ENCODE measurements at places on chromosomes 7 and 10.

- no peak for DNase-seq
Measured at GRCh38 chr10:18594574-18595156, 56.7 kb downstream of the NSUN6 start.

DNA sequence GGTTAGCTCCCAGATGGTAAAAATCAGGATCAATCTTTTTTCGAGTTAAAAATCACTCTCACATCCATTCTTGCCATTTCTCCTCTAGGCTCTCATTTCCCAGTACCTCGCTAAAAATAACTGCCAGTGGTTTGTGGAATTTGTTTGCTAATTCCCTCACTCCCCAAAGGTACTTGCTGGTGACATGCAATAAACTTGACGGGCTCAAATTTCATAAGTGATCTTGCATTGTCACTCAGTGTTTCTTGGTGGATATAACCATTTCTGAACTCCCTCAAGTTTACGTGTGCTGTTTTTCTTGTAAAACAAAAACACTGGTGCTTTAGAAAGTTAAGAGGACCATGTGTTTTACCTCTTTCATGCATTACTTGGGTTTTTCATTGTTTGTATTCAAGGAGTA, 399.2 kb upstream of the MKI67 start:
- no peak for DNase-seq

- DNase-seq, result no peak
Measured at GRCh38 chr10:133087679-133088178, at the start of gene ADGRA1. TSS of gene ADGRA1 (plus strand) at chr10:133087924. CDS start at chr10:133088910, 986 bp downstream.

DNA sequence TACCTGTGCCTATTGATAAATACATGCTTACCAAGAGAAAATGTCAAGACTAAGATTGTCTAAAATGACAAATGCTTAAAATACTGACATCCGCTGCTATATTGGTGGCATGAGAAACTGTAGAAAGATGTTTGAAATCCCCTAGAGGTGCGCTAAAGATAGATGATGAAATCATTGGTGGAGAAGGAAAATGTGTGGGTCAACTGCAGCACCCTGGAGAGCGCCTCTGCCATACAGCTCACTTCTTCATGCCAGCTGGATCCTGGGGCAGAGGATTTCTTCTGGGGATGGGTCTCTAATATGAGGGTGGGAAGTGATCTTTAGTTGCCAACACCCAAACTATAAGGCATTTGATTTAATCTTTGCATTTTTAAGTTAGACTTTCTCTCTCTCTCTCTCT, 680.4 kb upstream of the POM121L12 start:
- no peak for DNase-seq

- peak; percentile 5 for DNase-seq
Measured at GRCh38 chr7:12256090-12256489, 45.0 kb downstream of the TMEM106B start.

- DNase-seq, result no peak
Measured at GRCh38 chr7:106246902-106247711, 37.7 kb downstream of the NAMPT start.

DNA sequence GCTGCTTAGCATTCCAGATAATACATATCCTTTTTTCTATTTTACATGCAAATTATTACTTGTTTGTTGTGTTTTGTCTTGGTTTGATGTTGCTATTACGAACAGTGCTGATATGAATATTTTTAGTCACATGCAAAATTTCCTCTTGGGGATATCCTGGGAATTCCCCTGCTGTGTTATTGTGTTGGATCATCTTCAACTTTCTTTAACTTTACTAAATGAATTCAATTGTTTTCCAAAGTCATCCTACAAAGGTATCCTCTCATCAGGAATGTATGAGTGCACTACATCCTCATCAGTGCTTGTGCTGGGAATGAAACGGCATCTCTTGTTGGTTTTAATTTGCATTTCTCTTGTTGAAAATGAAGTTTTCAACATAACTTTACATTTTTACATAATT, 87.1 kb downstream of the AASS start:
- no peak for DNase-seq

DNA sequence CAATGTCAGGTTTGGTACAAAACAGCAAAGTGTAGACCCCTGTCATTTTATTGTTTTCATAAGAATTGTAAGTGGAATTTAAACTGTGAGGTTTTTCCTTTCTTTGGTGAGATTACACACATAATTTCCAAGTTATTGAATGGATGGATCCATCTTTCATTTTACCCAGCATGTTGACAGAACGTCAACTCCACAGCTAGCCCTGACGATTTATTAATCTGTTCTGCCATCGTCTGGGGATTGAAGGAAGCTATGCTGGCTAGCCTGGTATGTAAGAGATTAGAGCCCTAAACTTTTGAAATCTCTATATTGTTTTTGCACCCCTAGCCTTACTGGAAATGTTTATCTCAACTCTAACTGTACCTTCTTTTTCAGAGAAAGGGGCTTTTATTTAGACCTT, 8.6 kb downstream of the WNT16 start:
- DNase-seq, result no peak

DNA sequence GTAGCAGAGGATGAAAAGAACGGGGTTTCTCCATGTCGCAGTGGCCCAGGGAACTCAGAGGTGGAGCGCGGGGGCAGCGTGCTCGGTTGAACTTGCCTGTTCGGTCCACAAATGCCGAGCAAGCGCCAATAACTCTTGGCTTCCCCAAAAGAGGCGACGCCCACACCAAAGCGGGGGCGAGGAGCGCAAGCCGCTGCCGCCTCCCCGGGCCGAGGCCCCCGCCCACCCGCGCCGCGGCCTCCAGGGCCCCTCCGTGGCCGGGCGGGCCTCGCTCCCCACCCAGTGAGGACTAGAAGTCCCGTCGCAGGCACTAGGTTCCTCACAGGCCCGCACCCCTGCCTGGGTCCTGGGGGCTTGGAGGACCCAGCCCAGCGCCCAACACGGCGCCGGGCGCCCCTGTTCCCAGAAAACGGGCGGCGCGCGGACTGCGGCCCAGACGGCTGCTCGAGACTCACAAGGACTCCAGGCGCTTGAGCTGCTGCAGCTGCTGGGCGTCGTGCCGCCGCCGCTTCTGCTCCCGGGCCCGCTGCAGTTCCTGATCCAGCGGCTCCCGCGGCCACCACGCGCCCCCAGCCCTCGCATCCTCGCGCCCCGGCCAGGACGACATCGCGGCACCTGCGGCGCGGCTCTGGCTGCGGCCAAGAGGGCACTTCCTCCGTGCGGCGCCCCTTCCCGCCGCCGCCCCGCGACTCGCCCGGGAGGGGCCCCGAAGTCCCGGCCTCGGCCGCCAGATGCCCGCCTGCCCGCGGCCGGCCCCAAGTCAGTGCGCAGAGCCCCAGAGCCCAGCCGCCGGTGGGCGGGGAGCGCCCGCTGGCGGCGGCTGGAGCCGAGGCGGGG, 14.6 kb upstream of the FKBP9 start:
- peak; percentile 93 for DNase-seq

GRCh38 chr7:96321658-96322372, at the start of gene SLC25A13:
TSS of gene SLC25A13 (minus strand) at chr7:96322098. CDS start at chr7:96321956, 142 bp downstream.
- peak; percentile 99 for DNase-seq

GRCh38 chr7:54416678-54417077, 125.5 kb upstream of the VSTM2A start:
- DNase-seq, result no peak

- DNase-seq, result no peak
Measured at GRCh38 chr7:24851786-24852185, 94.5 kb upstream of the GSDME start.

- DNase-seq, result no peak
Measured at GRCh38 chr10:53697038-53697437, 924.5 kb upstream of the MBL2 start.

DNA sequence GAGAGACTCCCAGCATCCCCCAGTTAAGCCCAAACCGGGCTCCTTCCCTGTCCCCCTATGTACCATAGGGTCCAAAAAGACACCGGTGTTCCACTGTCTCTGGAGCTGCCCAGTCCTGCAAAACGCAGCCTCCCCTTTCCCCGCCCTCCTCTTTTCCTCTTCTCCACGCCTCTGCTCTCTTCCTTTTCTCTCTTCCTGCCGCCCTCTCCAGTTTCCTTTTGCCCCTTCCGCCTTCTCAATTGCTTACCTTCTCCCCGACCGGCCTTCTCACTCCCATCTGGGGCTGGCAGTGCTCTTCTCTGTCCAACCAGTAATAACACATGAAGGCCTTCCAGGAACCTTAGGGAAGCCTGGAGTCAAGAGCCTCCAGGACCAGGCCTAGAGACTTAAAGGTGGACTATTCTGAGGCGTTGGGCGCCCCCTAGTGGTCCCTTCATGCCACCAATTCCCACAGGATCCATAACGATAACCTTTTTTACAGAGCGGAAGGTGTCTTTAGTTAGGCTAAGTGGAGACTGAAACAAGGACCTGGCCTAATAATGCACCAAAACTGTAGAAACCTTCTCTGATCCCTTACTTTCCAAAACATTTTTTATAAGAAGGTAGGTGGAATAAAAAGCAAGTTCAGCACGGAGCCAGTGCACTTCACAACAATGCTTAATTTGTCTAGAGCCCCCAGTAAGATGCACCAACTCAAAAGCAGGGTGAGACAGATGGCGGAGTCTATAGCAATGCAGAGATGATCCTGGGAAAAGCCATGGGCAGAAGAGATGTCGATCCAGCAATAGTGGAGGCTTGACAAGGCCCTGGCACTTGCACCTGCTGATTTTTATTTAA, 27.2 kb upstream of the MSRB2 start:
- peak; percentile 57 for DNase-seq

- peak; percentile 62 for DNase-seq
Measured at GRCh38 chr7:41222746-41223145, 480.1 kb downstream of the INHBA start.

- peak; percentile 47 for DNase-seq
Measured at GRCh38 chr7:19024261-19024660, 93.2 kb downstream of the TWIST1 start.

- peak; percentile 70 for DNase-seq
Measured at GRCh38 chr10:112663234-112664125, 216.5 kb downstream of the VTI1A start.

DNA sequence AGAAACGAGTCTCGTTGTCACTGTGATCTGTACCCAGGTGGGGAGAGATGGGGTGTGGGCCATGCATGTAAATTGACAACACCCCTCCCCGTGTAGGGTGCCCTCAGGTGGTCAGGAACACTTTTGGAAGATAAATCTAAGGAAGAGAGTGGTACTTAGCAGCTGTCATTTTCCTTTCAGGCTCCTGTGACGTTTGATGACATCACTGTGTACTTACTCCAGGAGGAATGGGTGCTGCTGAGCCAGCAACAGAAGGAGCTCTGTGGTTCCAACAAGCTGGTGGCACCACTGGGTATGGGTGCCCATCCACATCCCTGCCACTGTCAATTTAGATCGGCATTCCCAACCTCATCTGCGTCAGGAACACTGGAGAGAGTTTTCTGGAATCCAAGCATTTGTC, 6.3 kb downstream of the ZNF862 start:
- DNase-seq, result no peak

GRCh38 chr10:88069338-88069737, 205.9 kb downstream of the PTEN start:
- no peak for DNase-seq

- no peak for DNase-seq
Measured at GRCh38 chr7:106865130-106866041, at the start of gene PIK3CG. TSS of gene PIK3CG (plus strand) at chr7:106865282. CDS start at chr7:106867562, 2,280 bp downstream.

- peak; percentile 28 for DNase-seq
Measured at GRCh38 chr10:61452655-61453641, at the start of gene TMEM26. TSS of gene TMEM26 (minus strand) at chr10:61453381. CDS start at chr10:61453081, 300 bp downstream.

- DNase-seq, result no peak
Measured at GRCh38 chr10:75894761-75895160, 463.3 kb downstream of the LRMDA start.

- no peak for DNase-seq
Measured at GRCh38 chr10:75720157-75720556, 288.7 kb downstream of the LRMDA start.

GRCh38 chr7:93914581-93915066, 6.9 kb upstream of the GNG11 start:
- no peak for DNase-seq

DNA sequence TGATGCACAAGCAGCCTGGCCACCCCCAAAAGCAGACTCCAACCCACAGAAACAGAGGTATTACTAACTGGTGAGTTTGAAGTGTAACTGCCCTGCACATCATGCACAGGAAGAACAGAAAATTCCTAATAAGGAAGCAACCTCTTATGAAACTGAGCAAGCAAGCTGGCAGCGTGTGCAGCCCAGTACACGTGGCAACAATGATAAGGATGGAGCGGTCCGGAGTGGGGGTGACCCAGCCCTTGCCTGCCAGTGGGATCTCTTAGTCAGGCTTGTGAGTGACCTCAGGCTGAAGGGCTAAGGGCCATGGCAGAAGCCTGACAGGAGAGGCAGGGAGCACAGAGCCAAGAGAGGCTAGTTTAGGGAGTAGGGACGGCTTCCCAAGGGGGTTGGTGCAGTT, 22.1 kb upstream of the AOAH start:
- DNase-seq, result no peak

DNA sequence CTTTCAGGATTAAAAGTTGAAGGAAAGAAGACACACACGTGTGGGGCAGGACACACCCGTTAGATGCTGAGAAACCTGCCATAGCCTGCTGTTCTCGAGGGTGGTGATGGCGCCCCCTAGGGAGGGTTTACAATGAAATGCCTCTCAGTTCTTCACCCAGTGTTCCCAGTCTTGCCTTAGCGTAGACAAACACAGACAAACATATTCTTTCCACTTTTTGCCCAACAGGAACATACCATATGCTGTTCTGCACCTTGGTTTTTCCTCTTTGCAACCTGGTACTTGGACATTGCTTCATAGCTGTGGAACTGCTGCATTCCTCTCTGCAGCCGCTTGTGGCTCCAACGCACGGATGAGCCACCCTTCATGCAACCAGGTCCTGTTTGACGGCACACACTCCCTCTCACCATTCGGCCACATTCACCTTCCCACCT, 23.3 kb upstream of the HSPA12A start:
- DNase-seq, result peak; percentile 40

DNA sequence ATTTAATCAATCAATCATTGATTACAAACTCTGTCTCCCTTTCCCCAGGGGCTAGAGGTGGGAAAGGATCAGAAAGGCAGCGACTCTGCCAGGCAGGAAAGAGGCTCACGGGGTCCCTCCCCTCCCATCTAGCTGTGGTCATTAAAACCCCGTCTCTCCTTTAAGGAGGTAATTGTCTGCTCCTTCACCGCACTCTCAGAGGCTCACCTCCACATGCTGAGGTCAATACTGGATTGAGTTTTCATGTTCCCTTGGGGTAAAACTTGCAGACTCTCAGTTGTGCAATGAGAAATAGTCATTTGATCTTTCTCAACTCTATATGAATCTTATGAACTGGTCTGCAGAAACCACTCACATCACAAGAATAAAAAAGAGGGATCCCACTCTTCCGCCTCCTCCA, 368.8 kb downstream of the ADRA2A start:
- no peak for DNase-seq

- DNase-seq, result no peak
Measured at GRCh38 chr7:18902892-18903291, 214.5 kb downstream of the TWIST1 start.

GRCh38 chr10:47330804-47331203, 8.6 kb downstream of the GDF2 start:
- no peak for DNase-seq

Measured in AG08396 (cell line).